ENCODE measurements at places on chromosomes 6 and 20.
A peak's percentile ranks its signal among the peaks of the same experiment; 100 is the strongest.

- DNase-seq = peak; percentile 66
Measured at GRCh38 chr6:31399589-31400466, 3.6 kb upstream of the MICA start.

DNA sequence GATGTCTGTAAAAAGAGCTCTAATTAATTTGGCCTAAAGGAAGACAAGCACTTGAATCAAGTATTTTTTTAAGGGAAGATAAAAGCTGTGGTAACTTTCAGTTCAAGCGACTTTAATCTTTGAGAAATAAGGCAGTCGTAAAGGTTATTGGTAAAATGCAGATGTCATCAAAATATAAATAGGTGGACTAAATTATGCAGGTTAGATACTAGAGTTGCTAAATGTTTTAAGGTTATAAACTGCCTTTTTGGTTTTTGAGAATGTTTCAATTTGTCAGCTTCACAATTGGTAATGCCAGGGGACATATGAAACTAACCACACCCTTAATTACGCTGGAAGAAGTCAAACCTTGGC lies 159.5 kb upstream of the OLIG3 start:
- DNase-seq = no peak

- DNase-seq = no peak
Measured at GRCh38 chr6:85428486-85428885, 21.4 kb upstream of the NT5E start.

DNA sequence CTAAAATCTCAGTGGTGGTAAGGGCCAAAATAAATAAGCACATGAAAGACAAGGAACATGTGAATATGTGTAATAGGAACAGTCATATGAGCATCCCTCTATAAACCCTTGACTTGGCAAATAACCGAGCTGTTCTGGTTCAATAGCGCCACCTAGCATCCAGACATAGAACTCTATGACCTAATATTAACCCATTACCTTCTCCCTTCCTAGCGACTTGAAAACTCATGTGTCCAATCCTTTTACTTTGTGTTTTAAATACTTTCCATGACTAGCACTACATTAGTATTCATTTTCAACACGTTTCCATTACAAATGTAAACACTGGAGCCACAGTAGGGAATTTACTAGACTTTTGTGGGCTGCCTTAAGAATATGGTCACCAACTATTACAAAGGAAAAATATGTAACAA lies 279.7 kb downstream of the UST start:
- DNase-seq = peak; percentile 23

GRCh38 chr6:89275900-89276299 lies 39.2 kb downstream of the GABRR2 start:
- DNase-seq = no peak

- no peak for DNase-seq
Measured at GRCh38 chr6:157814883-157815282, 8.2 kb upstream of the SNX9 start.

- DNase-seq = peak; percentile 84
Measured at GRCh38 chr6:4155848-4156466, 20.6 kb upstream of the ECI2 start.

DNA sequence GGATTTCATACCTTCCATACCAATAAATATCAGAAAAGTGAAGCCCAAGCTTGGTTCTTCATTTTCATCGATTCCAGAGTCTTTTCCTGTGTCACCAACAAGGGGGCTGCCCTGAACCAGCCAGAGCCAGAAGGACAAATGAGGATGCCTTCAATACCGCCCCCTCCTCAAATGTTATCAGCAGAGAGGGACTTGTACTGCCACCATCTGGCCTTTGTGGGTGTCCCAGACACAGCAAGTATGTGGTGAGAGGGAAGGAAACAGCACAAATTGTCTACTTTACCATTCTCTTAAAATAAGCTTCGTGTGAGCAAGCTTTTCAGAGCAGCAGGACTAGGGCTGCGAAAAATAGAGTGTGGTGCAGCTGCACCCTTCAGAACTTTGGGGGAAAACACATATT lies 165.3 kb downstream of the SOBP start:
- no peak for DNase-seq

- DNase-seq = no peak
Measured at GRCh38 chr6:79719248-79719960, 88.3 kb downstream of the SH3BGRL2 start.

- peak; percentile 80 for DNase-seq
Measured at GRCh38 chr6:27126815-27127537, 120.5 kb upstream of the PRSS16 start.

GRCh38 chr20:63504642-63505041 lies 5.8 kb upstream of the EEF1A2 start:
- no peak for DNase-seq

GRCh38 chr6:21751608-21752007 lies 158.1 kb downstream of the SOX4 start:
- no peak for DNase-seq

DNA sequence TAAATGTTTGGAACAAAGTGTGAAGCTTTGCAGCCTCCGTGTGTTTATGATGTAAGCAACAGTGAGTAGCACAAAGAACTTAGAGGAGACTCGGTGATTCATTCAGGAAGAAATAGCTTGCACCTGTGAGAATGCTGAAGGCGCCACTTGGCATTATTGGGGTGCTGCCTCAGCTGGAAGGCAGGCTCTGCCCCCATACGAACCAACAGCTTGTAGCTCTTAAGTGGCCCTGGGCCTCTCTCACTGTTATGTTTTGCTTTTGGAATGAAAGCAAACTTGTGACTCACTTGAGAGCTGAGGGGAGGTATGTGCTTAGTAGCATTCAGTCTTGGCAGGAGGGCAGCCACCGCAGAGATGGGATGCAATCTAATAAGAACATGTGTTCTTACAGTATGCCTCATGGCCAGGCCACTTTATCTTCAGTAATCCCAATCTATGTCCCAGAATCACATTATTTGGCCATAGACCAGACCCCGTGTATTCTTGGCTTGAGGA lies 310.7 kb downstream of the EYA4 start:
- no peak for DNase-seq

DNA sequence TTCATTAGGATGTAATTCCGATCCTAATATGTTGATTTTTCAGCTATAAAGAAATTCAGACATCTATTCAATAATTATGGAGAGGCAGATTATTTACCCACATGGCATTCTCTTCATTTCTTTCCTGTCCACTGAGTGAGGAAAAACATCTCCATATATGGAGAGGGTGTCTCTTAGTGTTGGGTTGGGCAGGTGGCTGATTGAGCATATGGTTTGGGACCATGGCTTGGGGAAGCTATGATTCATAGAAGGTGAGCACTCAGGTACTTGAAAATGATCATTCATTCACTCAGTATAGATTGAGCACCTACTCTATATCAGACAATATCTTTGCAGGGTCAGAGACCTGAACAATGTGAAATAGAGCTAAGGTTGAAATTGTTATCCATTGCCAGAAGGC lies 41.3 kb upstream of the IL20RA start:
- no peak for DNase-seq

DNA sequence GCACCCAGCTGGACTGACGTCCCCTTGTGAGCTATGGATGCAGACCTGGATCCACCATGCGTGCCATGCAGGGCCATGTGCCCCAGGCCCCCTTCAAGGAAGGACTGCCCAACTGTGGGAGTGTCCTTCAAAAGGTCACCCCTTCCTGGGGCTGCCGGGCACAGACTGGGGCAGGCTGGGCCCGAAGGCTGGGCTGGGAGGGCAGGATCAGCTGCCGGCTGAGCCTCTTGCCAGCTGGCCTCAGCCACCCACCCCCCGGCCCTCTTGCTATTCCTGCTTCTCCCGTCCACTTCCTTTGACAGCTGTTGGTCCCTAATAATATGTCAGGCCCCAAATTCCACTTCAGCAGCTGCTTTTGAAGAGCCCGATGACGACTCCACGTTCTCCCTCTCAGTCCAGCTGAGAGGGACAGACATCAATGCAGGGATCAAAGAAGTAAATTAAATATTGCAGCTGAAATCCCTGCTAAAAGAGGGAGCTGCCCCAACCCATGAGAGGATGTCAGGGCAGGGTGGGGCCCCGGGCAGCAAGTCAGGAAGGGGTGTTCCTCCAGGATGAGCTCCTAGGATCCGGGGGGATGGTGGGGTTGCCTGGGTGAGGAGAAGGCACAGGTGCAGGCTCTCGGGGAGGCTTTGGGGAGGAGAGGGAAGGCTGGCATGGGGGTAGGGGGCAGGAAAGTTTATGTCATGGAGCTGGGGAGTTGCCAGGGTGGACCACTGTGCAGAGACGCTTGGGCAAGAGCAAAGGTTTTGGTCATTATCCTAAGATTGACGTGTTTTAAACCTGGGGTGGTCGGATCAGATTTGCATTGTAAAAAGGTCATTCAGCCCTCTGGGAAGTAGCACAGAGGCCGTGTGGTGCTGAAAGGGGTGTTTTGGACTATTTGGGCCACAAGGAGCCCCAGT lies 185.0 kb downstream of the ANKRD60 start:
- DNase-seq = no peak

DNA sequence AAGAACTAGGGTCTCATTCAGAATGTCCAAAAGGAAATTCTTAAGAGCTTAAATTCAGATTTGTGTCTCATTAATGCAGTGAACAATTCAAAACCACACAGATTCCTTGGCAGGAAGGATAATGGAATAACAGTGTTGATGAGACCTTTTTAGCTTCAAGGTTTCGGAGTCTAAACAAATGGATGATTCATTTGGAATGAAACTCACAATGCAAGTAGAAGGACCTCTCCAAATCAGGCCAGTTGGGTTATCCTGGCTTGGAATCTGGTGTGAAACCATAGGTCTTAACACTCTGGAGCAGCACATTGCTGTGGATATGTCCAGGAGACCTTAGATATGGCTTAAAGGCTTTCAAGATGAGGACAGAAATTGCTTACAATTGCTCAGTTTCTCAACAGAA lies 44.9 kb downstream of the KCTD20 start:
- DNase-seq = no peak

DNA sequence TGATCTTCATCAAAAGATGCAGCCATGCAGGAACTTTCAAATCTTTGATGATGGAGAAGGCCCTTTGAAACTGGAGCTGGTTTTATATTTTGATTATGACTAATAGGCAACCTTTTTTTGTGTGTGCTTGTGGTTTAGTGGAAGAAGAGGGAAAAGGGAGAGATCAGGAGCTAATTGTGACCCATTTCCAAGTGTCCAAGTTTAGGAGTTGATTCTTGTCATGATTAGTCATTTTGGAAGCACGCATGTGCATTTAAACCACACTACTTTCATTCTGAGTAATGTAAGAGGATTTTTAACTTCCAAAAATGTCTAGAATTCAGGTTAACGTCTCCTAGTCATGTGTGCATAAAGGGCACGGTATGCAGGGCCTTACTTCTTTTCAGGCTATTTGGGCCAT lies 3.5 kb downstream of the FOXO3 start:
- DNase-seq = no peak

DNA sequence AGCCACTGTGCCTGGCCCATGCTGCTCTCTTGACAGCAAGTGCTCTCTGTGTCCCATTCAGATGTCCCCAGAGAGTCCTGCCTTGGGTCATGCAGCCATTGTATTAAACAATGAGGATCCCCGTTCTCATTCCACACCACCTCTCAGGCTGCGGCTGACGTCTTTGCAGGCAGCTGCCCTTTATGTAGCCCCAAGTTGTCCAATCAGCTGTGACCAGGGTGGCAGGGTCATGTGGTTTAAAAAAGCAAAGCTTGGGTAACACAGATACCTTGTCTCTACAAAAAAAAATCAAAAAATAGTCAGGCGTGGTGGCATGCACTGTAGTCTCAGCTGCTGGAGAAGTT lies 13.2 kb downstream of the GCNT2 start:
- no peak for DNase-seq

- no peak for DNase-seq
Measured at GRCh38 chr6:21187485-21187884, 406.1 kb upstream of the SOX4 start.
